Left renal pelvis (tissue), 4 donors: ENCODE measurements at places on chromosomes 1 and 21. TPM values are rescaled to one million over a fixed set of nuclear protein-coding genes. Genes with fewer than 3 reads are reported as not detected.

GRCh38 chr1:93839753-93840152 lies 39.3 kb downstream of the DNTTIP2 start:
- no peak for DNase-seq

GRCh38 chr1:235622936-235623779 lies 26.4 kb downstream of the GNG4 start:
- no peak for DNase-seq

DNA sequence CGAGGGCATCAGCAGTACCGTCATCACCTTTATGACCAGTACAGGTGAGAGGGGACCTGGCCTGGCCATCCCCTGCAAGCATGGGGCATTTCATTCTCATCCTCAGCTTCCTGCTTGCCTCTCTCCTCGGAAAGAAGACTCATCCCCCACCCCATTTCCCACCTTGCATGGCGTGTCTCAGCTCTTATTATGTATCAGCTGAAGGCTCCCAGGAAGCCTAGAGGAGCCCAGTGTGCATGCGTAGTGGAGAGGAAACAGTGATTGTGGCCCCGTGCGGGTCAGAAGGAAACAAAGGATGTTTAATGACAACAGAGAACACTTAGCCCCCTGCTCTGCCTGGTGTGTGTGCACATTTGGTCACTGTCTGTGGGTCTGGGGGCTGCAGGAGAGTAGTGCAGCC lies 40.3 kb upstream of the CNTN2 start:
- no peak for DNase-seq

Gene TBX15
- 0.26 TPM for polyA plus RNA-seq

Gene RHD
- 0.57 TPM for polyA plus RNA-seq

DNA sequence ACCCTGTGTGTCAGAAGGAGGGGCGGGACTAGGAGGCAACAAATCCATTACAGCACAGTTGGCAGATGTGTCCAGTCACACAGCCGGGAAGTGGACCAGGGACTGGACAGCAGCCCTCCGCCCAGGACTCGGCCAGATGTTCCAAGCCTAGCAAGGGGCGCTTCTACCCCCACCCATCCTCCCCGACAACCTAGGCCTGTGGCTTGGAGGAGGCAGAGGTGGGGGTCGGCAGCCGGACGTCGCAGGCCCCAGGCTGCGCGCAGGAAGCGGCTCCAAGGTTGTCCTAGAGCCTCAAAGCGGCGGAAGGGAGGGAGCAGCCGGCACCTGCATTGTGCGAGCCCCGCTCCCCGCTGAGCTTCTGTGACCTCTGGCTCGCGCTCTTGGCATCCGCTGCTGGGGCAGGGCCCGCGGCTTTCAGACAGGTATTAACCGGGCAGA lies 20.6 kb upstream of the MYCL start:
- DNase-seq = no peak

- no peak for DNase-seq
These were observed 22.0 kb downstream of the UBE2G2 start for GRCh38 chr21:44779417-44780136.

Gene WDR64
- polyA plus RNA-seq = 0.23 TPM

DNA sequence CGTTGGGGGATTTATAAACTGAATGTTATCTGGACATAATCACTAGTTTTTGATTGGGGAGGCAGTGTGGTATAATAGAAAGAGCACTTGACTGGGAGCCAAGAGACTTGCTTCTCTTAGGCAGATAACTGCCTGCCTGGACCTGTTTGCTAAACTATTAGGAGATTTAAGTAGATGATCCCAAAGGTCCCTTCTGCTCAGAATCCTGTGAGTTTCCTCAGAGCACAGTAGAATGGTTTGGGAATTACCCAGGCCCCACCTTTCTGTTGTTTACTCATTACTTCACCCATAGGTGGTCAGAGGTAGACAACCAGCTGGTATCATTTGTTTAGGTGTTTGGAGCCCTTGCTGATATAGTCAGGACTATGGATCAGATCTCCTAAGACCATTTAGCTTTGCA lies 10.3 kb upstream of the PODN start:
- DNase-seq = no peak

Gene CCDC17
- polyA plus RNA-seq = 1.5 TPM

Gene EDARADD
- polyA plus RNA-seq = 7.4 TPM

- no peak for DNase-seq
These were observed 178.1 kb downstream of the AK5 start for GRCh38 chr1:77459881-77460280.

Gene CADM3
- 0.08 TPM for polyA plus RNA-seq

- DNase-seq = no peak
These were observed 36.9 kb upstream of the RGS1 start for GRCh38 chr1:192538407-192539296.

DNA sequence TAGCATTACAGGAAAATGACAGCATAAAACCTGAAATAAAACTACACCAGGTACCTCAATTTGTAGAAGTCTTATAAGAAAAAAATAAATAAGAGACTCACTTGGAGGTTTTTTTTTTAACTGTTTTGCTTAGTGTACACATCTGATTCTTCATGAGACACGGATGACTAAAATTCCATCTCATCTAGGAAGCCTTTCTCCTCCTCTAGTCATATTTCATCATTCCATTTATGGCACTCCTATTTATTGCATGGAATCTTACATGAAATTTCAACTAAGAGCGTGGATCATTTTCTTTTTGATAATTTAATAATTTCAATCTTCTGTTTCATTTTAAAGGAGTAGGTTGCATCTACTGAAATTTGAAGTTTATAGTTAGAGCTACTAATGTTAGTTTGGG lies 1.6 kb upstream of the PTGS2 start:
- no peak for DNase-seq

GRCh38 chr1:19101244-19101643 lies 108.8 kb downstream of the UBR4 start:
- no peak for DNase-seq
